ENCODE measurements at places on chromosomes 7 and 10.

- DNase-seq = no peak
Observed at GRCh38 chr10:89431977-89432376, 17.6 kb downstream of the IFIT5 start.

- no peak for DNase-seq
Observed at GRCh38 chr7:139728203-139728602, 49.6 kb downstream of the HIPK2 start.

- DNase-seq = peak; percentile 1
Observed at GRCh38 chr10:26879744-26880143, 19.0 kb upstream of the ABI1 start.

GRCh38 chr10:61463035-61463909 lies 10.1 kb upstream of the TMEM26 start:
- DNase-seq = no peak

DNA sequence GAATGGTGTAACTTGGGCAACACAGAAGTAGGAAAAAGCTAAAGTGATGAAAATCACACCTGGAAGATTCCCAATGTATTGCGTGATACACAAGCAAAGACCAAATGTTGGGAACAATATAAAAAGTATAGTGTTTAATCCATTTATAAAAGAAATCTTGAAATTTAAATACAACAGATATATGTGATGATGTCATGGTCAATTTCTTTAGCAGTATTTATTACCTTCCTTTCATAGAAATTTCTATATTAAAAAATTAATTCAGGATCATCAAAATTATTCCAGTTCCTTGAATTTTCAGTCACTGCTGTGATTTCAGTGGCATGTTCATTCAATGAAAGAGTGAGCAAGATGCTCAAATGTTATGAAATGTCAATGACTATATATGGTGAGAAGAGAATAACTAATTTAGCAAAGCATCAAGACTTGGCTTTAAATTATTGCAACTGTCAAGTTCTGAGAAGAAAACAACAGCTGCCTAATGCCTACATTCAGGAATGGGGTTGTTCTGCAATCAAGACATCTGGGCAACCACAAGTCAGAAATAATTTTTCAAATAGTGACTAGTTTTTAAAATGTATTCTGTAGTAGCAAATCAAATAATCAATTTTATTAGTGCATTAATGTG lies 308.8 kb downstream of the SEMA3D start:
- no peak for DNase-seq

GRCh38 chr7:1814089-1814811 lies 144.2 kb downstream of the ELFN1 start:
- DNase-seq = no peak

GRCh38 chr7:26035552-26035951 lies 116.4 kb upstream of the NFE2L3 start:
- no peak for DNase-seq

DNA sequence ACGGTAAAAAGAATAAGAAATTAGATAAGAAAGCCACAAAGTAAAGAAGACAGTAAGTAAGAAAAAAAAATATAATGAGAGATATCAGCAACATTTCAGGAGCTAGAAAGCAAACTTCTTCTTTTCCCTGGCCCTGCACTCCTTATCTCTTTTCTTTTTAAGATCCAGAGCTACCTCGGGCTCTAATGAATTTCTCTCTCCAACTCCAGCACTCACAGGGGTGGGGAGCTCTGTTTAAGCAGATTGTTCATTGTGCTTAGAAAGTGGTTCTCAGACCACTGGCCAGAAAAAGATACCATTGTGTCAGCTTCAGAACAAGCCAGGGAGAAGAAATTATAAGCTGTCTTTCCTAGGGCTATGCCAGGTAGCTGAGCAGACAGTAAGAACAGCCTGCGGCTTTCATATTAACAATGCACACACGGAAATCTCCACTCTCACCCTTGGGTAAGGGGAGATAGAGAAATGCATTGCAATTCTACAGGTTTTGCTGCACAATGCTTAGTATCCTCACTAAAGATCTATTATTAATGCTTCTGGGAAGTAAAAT lies 19.3 kb downstream of the OR2F1 start:
- DNase-seq = no peak

DNA sequence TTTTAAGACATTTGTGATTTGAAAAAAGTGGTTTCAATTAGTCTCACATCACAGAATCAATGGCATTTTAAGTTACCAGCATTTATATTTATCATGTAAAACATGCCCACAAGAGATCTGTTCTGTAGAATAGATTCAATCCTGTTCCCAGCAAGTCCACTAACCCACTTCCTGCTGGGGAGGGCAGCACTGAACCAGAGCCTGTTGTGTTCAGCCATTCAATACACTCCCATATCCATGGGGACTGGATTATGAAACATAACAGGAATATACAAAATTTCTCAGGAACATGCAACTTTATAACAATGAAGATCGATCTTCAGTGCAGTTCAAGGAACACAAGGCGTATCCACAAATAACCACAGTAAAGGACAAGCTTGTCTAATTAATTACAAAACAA lies 24.4 kb upstream of the ANK3 start:
- DNase-seq = no peak
